ENCODE measurements at places on chromosomes 2 and 18. TPM values are rescaled to one million over a fixed set of nuclear protein-coding genes. Genes with fewer than 3 reads are reported as not detected.

Gene UGT1A6
- total RNA-seq, result not detected

Gene RGPD3
- total RNA-seq, result 0.05 TPM

Gene DLGAP1
- 0.35 TPM for total RNA-seq

Gene RBM44
- 0.94 TPM for total RNA-seq

Gene ANKRD30BL
- total RNA-seq, result not detected

Gene PLGLB2
- total RNA-seq, result 1.3 TPM

Gene SH3RF3
- total RNA-seq, result 10.8 TPM

Gene GKN1
- not detected for total RNA-seq

Gene ERFE
- 0.56 TPM for total RNA-seq

Gene ALMS1
- 21.4 TPM for total RNA-seq

Data from heart left ventricle (tissue), 16 donors.